NCI-H2171 (cell line): ENCODE measurements at places on chromosomes 7 and 10.
A peak's percentile ranks its signal among the peaks of the same experiment; 100 is the strongest.

DNA sequence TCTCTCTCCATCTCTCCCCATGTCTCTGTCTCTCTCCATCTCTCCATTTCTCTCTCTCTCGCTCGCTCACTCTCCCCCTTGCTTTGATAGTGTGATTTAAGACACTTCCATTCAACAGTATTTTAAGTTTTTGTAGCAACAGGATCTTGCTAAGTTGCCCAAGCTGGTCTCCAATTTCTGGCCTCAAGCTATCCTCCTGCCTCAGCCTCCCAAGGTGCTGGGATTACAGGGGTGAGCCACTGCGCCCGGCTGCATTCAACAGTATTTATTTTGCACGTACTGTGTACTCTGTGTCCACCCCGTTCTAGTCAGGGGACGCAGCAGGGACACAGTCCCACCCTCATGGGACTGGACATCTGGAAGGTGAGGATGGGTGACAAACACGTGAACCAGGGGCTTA lies 14.4 kb upstream of the PDGFA start:
- DNase-seq, result no peak

GRCh38 chr7:126398285-126398684 lies 854.5 kb downstream of the GRM8 start:
- no peak for DNase-seq

- DNase-seq, result no peak
Measured at GRCh38 chr10:106816318-106817085, 348.0 kb downstream of the SORCS1 start.

- peak; percentile 36 for DNase-seq
Measured at GRCh38 chr7:28921822-28922221, 36.3 kb downstream of the TRIL start.

DNA sequence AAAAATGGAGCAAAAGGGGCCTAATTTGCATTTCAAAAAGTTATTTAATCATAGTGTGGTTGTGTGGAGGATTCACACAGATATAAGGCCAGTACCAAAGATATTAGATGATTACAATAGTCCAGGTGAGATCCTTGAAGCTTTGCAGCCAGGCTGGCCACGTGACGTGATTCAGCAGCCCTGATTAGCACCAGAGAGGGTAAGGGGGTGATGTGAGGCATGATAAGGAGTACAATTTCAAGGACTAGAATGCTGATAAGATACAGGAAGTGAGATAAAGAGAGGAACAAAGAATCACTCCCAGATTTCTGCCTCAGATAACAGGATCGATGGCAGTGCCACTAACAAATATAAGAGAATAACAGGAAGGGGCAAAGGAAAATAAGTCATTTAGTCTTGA lies 108.4 kb upstream of the PALS2 start:
- DNase-seq, result no peak

- DNase-seq, result no peak
Measured at GRCh38 chr10:35959252-35959651, 317.2 kb upstream of the FZD8 start.

DNA sequence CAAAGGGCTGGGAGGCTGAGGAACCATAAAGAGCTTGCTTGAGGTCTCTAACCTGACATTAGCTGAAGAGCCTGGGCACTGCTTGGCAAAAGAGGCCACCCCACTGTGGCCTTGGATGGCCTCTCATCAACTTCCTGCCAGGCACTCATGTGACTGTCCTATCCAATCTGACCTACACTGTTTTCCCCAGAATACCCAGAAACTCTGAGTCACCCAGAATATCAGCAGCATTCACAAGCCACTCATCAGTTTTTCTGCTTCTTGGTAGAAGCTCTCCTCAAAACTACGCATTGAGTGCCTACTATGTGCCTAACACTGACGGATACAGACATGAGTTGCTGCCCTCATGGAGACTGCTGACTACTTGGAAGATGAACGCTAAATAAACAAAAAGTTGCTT lies 4.1 kb upstream of the NT5C2 start:
- no peak for DNase-seq

DNA sequence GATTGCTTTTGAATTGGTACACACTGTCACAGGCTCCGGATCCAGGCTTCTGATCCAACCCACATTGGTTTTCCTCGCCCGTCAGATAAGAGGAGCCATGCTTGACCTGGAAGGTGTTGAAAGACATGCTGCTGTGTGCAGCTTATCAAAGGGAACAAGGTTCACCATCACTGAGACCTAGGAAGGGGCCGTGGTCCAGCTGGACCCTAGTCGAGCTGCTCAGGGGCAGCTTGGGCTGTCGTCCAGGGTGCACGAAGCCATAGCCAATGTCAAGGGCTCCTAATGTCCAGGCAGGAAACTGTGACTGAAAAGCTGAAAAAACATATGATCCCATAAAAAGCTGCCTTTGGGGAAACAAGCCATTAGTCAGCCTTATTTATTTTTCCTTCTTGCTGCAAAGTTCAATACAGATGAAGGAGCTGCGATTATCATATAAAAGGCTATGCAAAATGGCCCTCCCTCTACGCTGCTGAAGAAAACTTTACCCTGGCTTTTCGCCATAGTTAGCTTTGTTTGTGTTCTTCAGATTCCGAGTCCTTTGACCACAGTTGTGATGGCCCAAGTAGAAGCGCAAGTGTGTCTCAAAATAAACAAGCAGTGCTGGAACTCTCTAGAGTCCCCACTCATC lies 118.0 kb downstream of the CREB5 start:
- DNase-seq, result no peak

- no peak for DNase-seq
Measured at GRCh38 chr7:87445897-87446296, 29.6 kb downstream of the ABCB4 start.

- DNase-seq, result no peak
Measured at GRCh38 chr10:98383869-98384268, 31.1 kb downstream of the PYROXD2 start.

DNA sequence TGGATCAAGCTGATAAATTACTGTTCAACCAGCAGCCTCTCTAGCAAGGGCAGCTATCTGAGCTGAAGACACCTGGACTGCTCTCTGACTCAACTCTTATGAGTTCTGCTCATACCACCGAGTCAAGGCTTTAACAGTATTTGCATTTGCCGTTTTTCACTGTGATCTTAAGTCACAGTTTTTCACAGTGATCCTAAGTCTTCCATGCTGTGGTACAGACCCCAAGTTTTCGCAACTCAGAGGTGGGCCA lies 31.3 kb downstream of the PIP4K2A start:
- no peak for DNase-seq

DNA sequence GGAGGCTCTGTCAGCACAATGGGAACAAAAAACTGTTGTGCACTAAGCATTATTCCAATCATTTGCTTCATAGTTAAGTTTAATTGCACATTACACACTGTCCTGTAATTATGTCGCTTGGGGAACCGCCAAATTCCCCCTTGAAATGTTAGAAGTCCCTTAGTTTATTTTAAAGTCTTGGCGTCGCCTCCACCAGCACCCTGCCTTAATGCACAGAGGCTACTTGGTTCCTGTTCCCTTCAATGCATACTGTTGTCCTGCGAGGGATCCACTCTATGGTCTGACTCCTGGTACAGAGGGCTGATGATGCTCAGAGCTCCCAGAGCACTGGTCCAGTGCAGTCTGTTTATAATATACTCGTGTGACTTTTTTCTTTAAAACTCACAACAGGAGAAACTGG lies 330.7 kb downstream of the ELMO1 start:
- no peak for DNase-seq

- DNase-seq, result no peak
Measured at GRCh38 chr7:141317033-141317585, 234.1 kb upstream of the AGK start.

DNA sequence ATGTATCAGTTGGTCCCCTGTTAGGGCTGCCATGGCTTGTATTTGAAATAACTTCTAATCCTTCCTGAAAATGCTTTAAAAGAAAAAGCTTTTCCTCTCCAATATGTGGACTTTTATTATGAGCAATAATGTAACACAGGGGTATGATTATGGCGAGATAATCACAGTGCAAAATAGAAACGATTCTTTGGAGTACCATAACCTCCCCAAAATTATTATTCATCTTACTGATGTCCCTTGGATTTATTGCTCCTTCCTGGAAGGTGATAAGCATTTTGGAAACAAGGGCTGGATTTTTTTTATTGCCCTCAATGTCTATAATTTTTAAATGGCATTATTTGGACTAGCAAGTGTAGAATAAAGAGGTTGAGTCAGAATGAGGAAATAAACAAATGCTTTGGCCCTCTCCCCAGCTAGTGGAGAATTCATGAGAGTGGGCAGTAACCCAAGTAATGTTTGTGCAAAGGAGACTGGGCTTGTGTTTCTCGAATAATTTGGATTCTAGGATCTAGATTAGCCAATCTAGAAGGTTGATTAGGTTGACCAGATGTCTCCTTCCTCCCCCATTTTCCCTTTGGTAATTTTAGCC lies 403.9 kb upstream of the CELF2 start:
- DNase-seq, result no peak

DNA sequence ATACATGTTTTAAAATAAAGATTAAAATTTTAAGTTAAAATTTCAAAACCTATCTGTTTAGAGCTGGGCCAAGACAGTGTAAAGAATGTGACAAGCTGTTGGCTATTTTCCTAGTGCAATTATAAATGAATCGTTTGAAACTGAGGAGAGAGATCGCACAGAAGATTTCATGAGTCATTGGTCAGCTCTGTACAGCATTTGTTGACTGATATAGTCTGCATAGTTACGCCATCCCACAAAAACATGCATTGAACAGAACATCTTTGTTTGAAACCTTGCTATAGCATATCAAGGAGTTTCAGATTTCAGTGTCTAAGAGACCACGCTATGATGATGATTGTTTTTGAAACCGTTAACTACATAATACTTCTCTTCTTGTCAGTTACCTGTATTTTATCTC lies 1.3 kb upstream of the C10orf67 start:
- no peak for DNase-seq

- no peak for DNase-seq
Measured at GRCh38 chr7:128767475-128768110, 8.0 kb downstream of the OPN1SW start.

GRCh38 chr7:95199779-95200558 lies 124.4 kb downstream of the PON1 start:
- peak; percentile 3 for DNase-seq

- no peak for DNase-seq
Measured at GRCh38 chr10:71735709-71736569, 16.4 kb upstream of the C10orf105 start.

GRCh38 chr10:109379186-109379585 lies 544.1 kb downstream of the XPNPEP1 start:
- no peak for DNase-seq

- DNase-seq, result no peak
Measured at GRCh38 chr7:38409531-38409930, 136.1 kb upstream of the TARP start.

DNA sequence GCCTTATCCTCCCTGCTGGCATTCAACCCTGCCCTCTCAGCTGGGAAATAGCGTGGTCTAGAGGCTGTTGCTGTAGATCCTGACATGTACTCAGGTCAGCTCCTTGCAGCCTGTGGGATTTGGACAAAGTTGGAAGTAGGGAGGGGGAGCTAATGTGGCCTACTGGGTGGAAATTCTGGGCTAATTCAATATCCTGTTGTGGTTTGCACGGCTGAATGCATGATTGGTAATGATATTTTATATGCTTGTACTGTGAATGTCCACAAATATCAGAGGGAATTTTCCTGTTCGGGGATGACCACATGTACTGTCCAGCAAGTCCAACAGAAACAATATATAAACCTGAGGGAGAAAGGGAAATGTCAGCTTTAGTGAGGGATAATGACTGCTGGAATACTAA lies 22.1 kb upstream of the NPVF start:
- no peak for DNase-seq

- no peak for DNase-seq
Measured at GRCh38 chr7:31478721-31479120, 35.2 kb upstream of the ITPRID1 start.

GRCh38 chr7:4856336-4857057 lies 5.3 kb downstream of the PAPOLB start:
- DNase-seq, result no peak

GRCh38 chr10:101580486-101581399 lies 7.3 kb downstream of the POLL start:
- no peak for DNase-seq
